ENCODE measurements at places on chromosomes 7 and 10. TPM values are rescaled to one million over a fixed set of nuclear protein-coding genes. Genes with fewer than 3 reads are reported as not detected.

- peaks cover 2% of the 10 kb centered on the region for H3K36me3 ChIP-seq
- H3K4me1 ChIP-seq, result peaks cover 27% of the 10 kb centered on the region
- DNase-seq, result peak; percentile 75
- no peaks in the 10 kb centered on the region for H3K27me3 ChIP-seq
- no peak overlapping the region for H3K27ac ChIP-seq
Measured at GRCh38 chr7:41977151-41977651, 259.8 kb downstream of the GLI3 start.

LZTS2 gene
- 41.2 TPM for total RNA-seq

AGMO gene
- total RNA-seq, result not detected

VTI1A gene
- total RNA-seq, result 106 TPM

DNA sequence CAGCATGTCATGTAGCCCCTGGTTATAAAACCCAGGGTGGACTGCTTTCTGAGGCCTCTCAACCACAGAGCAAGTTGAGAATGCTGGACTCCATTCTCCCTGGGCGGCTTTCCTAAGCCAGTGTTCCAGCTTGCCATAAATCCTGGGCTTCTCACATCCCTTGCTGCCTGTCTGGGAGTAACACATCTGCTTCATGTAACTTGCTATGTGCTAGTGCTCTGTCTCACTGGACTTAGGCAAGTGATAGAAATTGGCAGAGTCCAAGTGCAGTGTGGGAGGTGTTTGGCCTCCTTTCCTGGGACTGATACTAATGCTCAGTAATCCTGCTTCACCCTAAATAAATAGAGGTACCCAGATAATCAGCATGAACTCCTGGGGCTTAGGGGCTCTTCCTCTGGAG, 277.1 kb upstream of the POM121L12 start:
- no peaks in the 10 kb centered on the region for H3K27me3 ChIP-seq
- no peaks in the 10 kb centered on the region for H3K4me1 ChIP-seq
- H3K4me3 ChIP-seq, result no peak overlapping the region
- no peaks in the 10 kb centered on the region for H3K36me3 ChIP-seq

GRCh38 chr7:15820319-15820718, 133.8 kb upstream of the MEOX2 start:
- no peaks in the 10 kb centered on the region for H3K36me3 ChIP-seq
- no peaks in the 10 kb centered on the region for H3K27me3 ChIP-seq
- DNase-seq, result no peak
- H3K4me3 ChIP-seq, result no peak overlapping the region
- H3K4me1 ChIP-seq, result no peaks in the 10 kb centered on the region
- H3K27ac ChIP-seq, result no peak overlapping the region

GRCh38 chr10:13161857-13162271, 506 bp downstream of the MCM10 start:
- H3K36me3 ChIP-seq, result no peaks in the 10 kb centered on the region
- no peak overlapping the region for H3K27ac ChIP-seq
- peaks cover 14% of the 10 kb centered on the region for H3K4me1 ChIP-seq
- no peak for DNase-seq

- no peak overlapping the region for H3K27ac ChIP-seq
- no peaks in the 10 kb centered on the region for H3K27me3 ChIP-seq
- no peaks in the 10 kb centered on the region for H3K4me1 ChIP-seq
- DNase-seq, result no peak
- H3K4me3 ChIP-seq, result no peak overlapping the region
- no peaks in the 10 kb centered on the region for H3K36me3 ChIP-seq
Measured at GRCh38 chr7:115851291-115851690, 179.3 kb downstream of the TFEC start.

DNA sequence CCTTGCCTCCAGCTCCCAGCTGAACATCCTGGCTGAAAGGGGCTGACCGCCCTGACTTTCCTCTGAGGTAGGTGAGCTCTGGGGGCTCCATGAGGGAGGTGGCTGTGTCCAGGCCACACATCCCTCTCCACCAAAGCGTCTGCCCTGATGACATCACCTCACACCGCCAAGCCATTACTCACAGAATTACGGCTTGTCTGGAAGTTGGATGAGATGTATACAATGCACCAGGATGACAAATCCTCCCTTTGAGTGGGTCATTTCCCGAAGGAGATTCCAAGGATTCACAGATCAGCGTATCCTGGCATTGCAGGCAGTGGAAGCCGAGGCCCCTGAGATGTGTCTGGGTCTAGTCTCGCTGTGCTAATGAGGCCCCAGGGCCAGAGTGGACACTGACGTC, 15.1 kb upstream of the RET start:
- H3K27ac ChIP-seq, result no peak overlapping the region
- peaks cover 23% of the 10 kb centered on the region for H3K27me3 ChIP-seq
- no peak for DNase-seq
- no peak overlapping the region for H3K4me3 ChIP-seq
- H3K36me3 ChIP-seq, result no peaks in the 10 kb centered on the region
- H3K4me1 ChIP-seq, result no peaks in the 10 kb centered on the region

DNA sequence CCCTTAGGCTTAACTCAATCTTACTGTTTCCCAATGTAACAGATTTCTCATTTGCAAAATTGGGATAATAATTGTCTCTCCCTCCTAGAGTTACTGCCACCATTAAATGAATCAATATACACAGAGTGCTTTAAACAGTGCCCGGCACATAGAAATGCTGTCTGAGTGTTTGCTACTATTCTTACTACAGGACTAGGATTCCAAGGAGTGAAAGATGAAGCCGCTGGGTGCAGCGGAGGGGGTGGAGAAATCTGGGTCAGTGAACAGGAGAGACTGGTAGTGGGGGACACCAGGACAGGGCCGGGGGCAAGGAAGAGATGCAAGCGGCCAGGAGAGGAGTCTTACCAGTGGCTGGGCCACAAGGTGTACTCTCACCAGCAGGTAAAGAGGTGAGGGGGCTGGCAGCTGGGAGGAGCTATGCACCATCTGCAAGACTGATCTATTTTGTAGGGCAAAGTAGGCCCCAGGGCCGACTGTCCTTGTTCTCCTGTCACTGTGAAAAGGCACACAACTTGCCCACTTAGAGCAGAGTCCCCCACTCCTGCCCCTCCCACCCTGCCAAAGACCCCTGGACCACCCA, 18.5 kb upstream of the PRRT4 start:
- no peaks in the 10 kb centered on the region for H3K27me3 ChIP-seq
- DNase-seq, result no peak
- no peaks in the 10 kb centered on the region for H3K36me3 ChIP-seq
- H3K27ac ChIP-seq, result no peak overlapping the region

NT5C2 gene
- total RNA-seq, result 20.0 TPM

DNA sequence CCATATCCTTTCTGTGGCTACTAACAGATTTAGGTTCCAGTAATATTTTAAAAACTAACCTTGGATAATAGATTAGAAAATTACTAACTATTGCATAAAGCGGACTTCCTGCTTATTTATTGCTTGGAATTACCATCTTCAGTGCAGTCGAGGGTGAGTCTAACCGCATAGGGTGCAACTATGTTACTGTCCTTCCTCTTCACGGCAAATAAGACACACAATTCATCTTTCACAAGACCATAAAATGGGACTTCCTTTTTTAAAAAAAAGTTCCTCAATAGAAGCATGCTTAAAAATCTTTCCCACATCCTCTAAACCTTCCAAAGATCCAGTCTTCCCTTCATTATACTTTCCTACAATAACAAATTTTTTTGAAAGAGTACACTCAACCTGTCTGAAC, 2.1 kb downstream of the SLC25A40 start:
- H3K27me3 ChIP-seq, result no peaks in the 10 kb centered on the region
- DNase-seq, result no peak
- no peaks in the 10 kb centered on the region for H3K36me3 ChIP-seq
- no peaks in the 10 kb centered on the region for H3K4me1 ChIP-seq
- peak overlapping the region; percentile 3 for H3K27ac ChIP-seq

MMP21 gene
- total RNA-seq, result not detected

GRCh38 chr7:31785101-31785500, 98.1 kb downstream of the PPP1R17 start:
- H3K27me3 ChIP-seq, result no peaks in the 10 kb centered on the region
- H3K4me3 ChIP-seq, result no peak overlapping the region
- H3K4me1 ChIP-seq, result no peaks in the 10 kb centered on the region
- DNase-seq, result no peak
- no peaks in the 10 kb centered on the region for H3K36me3 ChIP-seq

GRCh38 chr7:80722616-80723195, 84.3 kb downstream of the CD36 start:
- DNase-seq, result peak; percentile 46
- H3K4me1 ChIP-seq, result peaks cover 31% of the 10 kb centered on the region
- no peak overlapping the region for H3K4me3 ChIP-seq
- no peaks in the 10 kb centered on the region for H3K27me3 ChIP-seq
- peak overlapping the region; percentile 76 for H3K27ac ChIP-seq
- H3K36me3 ChIP-seq, result no peaks in the 10 kb centered on the region

DNA sequence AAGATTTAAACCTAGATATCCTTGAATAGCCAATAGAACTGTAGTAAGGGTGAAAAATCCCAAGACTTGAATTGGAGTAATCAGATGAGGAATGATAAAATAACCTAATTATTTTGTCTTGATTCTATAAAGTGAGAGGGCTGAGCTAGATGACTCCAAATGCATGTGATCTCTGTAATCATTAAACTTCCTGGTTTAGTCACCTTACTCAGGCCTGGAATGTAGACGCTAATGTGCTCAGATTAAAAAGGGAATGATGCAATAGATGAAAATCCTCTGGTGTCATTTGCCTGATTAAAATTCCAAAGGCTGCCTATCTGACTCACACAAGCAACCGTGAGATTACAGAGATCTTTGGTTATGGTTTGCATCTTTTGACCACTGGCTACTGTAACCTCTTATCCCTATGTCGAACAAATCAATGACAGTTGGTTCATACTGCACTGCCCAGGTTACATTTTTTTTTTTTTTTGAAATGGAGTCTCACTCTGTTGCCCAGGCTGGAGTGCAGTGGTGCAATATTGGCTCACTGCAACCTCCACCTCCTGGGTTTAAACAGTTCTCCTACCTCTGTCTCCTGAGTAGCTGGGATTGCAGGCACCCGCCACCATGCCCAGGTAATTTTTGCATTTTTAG, 2.9 kb upstream of the HKDC1 start:
- no peak for DNase-seq
- peaks cover 13% of the 10 kb centered on the region for H3K4me1 ChIP-seq
- no peaks in the 10 kb centered on the region for H3K36me3 ChIP-seq
- no peak overlapping the region for H3K4me3 ChIP-seq
- H3K27me3 ChIP-seq, result no peaks in the 10 kb centered on the region

DNA sequence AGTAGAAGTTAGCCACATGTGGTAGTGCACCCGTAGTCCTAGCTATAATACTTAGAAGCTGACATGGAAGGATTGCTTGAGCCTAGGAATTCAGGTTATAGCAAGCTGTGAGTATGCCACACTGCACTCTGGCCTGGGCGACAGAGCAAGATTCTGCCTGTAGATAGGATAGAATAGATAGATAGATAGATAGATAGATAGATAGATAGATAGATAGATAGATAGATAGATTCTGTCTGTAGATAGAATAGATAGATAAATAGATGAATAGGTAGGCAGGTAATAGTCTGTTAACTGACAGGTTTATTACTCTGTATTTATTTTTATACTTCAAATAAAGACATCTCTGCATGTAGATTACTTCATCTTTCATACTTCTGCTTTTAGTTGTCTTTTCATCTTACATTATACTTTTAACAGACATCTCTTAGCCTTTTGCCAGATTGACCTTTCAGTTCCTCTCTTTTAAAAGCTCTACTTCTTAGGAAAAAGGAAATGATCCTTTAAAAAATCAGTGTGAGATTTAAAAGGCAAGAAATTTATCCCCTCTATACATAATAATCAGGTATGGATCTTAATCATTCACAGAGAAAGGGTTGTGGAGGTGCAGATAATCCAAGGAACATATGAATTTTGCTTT, 31.8 kb downstream of the CCAR1 start:
- H3K4me3 ChIP-seq, result no peak overlapping the region
- no peak for DNase-seq
- H3K4me1 ChIP-seq, result no peaks in the 10 kb centered on the region
- no peak overlapping the region for H3K27ac ChIP-seq

- H3K27ac ChIP-seq, result no peak overlapping the region
- no peaks in the 10 kb centered on the region for H3K4me1 ChIP-seq
- no peak overlapping the region for H3K4me3 ChIP-seq
- no peaks in the 10 kb centered on the region for H3K36me3 ChIP-seq
Measured at GRCh38 chr7:95190515-95190914, 133.8 kb downstream of the PON1 start.

EEPD1 gene
- 21.4 TPM for total RNA-seq

- no peaks in the 10 kb centered on the region for H3K27me3 ChIP-seq
- no peaks in the 10 kb centered on the region for H3K4me1 ChIP-seq
- DNase-seq, result no peak
- no peaks in the 10 kb centered on the region for H3K36me3 ChIP-seq
- no peak overlapping the region for H3K4me3 ChIP-seq
- no peak overlapping the region for H3K27ac ChIP-seq
Measured at GRCh38 chr10:33712825-33713224, 378.4 kb upstream of the NRP1 start.

- H3K27me3 ChIP-seq, result no peaks in the 10 kb centered on the region
- peaks cover 55% of the 10 kb centered on the region for H3K4me1 ChIP-seq
Measured at GRCh38 chr7:155729847-155730246, 82.4 kb downstream of the SHH start.

- H3K27me3 ChIP-seq, result no peaks in the 10 kb centered on the region
- DNase-seq, result peak; percentile 34
- no peak overlapping the region for H3K27ac ChIP-seq
- H3K4me3 ChIP-seq, result no peak overlapping the region
- peaks cover 13% of the 10 kb centered on the region for H3K4me1 ChIP-seq
Measured at GRCh38 chr10:11035301-11035991, 17.8 kb downstream of the CELF2 start.

TNS3 gene
- 86.9 TPM for total RNA-seq

KLF14 gene
- not detected for total RNA-seq

- no peak overlapping the region for H3K4me3 ChIP-seq
- H3K36me3 ChIP-seq, result no peaks in the 10 kb centered on the region
- no peaks in the 10 kb centered on the region for H3K4me1 ChIP-seq
- no peak overlapping the region for H3K27ac ChIP-seq
- H3K27me3 ChIP-seq, result no peaks in the 10 kb centered on the region
Measured at GRCh38 chr7:26489391-26489790, 197.7 kb downstream of the SNX10 start.

DNA sequence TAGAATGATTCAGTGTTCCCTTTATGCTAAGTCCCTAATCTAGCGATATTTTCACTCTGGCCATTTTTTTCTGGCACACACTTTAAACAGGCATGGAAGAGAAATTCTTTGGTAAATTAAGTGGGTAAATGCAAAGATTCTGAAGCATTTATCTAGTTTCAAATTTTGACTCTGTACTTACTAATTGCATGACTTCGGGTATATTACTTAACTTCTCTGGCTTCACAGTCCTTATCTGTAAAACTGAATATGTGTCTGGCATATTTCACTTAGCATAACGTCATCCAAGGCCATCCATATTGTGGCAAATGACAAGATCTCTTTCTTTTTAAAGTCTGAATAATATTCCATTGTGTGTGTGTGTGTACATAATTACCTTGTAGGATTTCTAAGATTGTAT, 114.5 kb downstream of the MBL2 start:
- no peaks in the 10 kb centered on the region for H3K36me3 ChIP-seq
- no peaks in the 10 kb centered on the region for H3K27me3 ChIP-seq
- H3K27ac ChIP-seq, result no peak overlapping the region
- no peak overlapping the region for H3K4me3 ChIP-seq
- no peaks in the 10 kb centered on the region for H3K4me1 ChIP-seq

SHH gene
- 6.4 TPM for total RNA-seq

GRCh38 chr10:86367152-86367951, 757 bp upstream of the GRID1 start:
- no peaks in the 10 kb centered on the region for H3K36me3 ChIP-seq
- peak overlapping the region; percentile 70 for H3K4me3 ChIP-seq
- DNase-seq, result peak; percentile 64
- no peak overlapping the region for H3K27ac ChIP-seq
- peaks cover 100% of the 10 kb centered on the region for H3K27me3 ChIP-seq

GRCh38 chr7:159012353-159013069, 132.2 kb downstream of the VIPR2 start:
- H3K36me3 ChIP-seq, result no peaks in the 10 kb centered on the region
- peak; percentile 36 for DNase-seq
- H3K4me1 ChIP-seq, result peaks cover 35% of the 10 kb centered on the region

Data from stomach (tissue), 19 donors.